ENCODE measurements at places on chromosomes 6 and 20. TPM values are rescaled to one million over a fixed set of nuclear protein-coding genes. Genes with fewer than 3 reads are reported as not detected.

Gene ZNF391
- total RNA-seq: 1.1 TPM

Gene NKX2-4
- total RNA-seq: not detected

Gene SNX21
- total RNA-seq: 3.0 TPM

Gene DEFB118
- not detected for total RNA-seq

Gene PROKR2
- not detected for total RNA-seq

Gene CLVS2
- total RNA-seq: 0.05 TPM

Gene HCRTR2
- total RNA-seq: 0.09 TPM

Gene PTCRA
- 145 TPM for total RNA-seq

Gene ULBP3
- total RNA-seq: 1.1 TPM

Gene CBFA2T2
- 6.4 TPM for total RNA-seq

Gene KIAA0408
- total RNA-seq: 0.52 TPM

Gene MUCL3
- 0.05 TPM for total RNA-seq

Gene RIMS1
- 0.14 TPM for total RNA-seq

Gene SNAP91
- total RNA-seq: 0.66 TPM

Gene OR2B6
- total RNA-seq: 0.19 TPM

DNA sequence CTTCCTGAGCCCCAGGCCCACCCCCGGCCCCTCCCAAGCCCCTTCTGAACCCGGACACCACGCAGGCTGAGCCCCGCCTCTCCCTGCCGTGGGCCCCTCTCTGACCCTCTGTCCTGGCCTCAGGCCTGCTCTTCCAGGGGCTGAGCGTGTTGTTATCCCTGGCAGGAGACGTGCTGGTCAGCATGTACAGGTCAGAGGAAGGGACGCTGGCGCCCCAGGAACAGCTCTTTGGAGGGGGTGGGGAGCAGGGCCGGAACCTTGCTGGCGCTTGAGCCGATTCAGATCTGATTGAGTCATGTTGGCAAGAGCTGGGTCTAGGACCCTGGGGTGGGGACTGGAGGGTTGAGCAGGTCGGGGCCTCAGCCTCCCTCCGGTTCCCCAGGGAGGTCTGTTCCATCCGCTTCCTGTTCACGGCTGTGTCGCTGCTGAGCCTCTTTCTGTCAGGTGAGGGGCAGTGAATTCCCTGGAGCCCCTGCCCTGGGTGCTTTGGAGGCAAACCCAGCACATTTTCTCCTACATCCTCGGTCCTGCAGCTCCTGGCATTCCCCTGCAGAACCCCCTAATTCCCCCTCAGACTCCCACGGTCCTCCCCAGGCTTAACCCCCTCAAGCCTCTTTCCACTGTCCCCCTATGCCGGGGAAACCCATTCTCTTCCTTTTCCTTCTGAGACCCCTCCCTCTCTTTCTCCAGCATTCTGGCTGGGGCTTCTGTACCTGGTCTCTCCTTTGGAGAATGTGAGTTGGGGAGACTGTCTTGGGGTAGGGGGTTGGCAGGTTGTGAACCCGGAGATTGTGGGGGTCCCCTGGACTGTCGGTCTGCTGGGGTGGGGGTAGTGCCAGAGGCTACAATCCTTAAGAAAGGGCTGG, 2.0 kb downstream of the SPAG4 start:
- H3K27ac ChIP-seq: no peak overlapping the region
- H3K4me1 ChIP-seq: peaks cover 25% of the 10 kb centered on the region
- H3K27me3 ChIP-seq: peaks cover 41% of the 10 kb centered on the region
- H3K36me3 ChIP-seq: peaks cover 11% of the 10 kb centered on the region

GRCh38 chr6:37074053-37074827, 68.8 kb downstream of the FGD2 start:
- no peak overlapping the region for H3K4me3 ChIP-seq
- no peaks in the 10 kb centered on the region for H3K4me1 ChIP-seq
- DNase-seq: no peak
- H3K36me3 ChIP-seq: no peaks in the 10 kb centered on the region
- no peak overlapping the region for H3K27ac ChIP-seq
- H3K27me3 ChIP-seq: no peaks in the 10 kb centered on the region

DNA sequence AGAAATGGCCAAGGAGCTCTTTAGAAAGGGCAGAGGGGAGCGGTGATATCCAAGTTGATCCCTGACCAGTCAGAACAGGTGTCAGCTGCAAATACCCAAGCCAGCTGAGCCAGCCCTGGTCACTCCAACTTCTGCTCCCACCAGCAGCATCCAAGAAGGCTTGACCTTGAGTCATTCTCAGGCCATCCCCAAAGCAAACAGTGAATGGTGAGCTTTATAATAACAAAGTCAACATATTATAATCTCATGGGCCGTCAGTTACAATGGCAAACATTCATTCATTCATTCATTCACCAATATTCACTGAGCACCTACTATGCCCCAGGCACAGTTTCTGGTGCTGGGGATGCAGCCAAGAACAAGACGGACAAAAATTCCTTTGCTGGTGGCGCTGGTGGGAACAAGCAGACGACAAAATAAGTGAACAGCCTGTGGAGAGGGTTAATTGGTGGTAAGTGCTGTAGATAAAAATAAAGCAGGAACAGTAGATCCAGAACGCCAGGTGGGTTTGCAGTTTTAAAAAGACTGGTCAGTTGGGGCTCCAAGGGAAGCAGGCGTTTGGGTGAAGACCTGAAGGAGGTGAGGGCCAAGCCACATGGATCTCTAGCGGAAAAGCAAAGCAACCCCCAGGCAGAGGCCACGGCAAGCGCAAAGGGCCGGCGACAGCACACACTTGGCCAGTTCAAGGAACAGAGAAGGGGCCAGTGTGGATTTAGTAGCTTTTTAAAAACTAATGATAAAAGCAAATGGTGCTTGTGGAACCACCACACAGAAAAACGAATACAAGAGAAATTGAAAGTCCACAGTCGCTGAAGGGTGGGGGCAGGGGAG, 131.8 kb upstream of the PTPN1 start:
- no peaks in the 10 kb centered on the region for H3K27me3 ChIP-seq
- no peak overlapping the region for H3K4me3 ChIP-seq
- H3K36me3 ChIP-seq: no peaks in the 10 kb centered on the region
- DNase-seq: no peak
- peaks cover 23% of the 10 kb centered on the region for H3K4me1 ChIP-seq

DNA sequence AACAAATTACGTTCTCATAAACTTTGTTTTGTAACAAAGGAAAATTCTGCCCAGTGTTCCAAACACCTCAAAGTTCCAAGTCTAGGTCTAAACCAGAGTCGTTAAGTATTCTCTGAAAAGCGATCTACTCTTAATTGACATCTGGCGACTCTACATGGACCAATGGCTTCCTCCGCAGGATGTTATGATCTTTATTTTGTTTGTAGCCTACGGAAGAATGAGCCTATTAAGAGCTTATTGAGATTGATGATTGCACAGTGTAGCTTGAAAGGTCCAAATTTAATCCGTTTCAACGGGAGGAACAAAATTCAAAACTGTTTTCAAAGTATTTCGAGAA, 61.1 kb downstream of the FAM217A start:
- peaks cover 11% of the 10 kb centered on the region for H3K36me3 ChIP-seq
- H3K4me1 ChIP-seq: peaks cover 14% of the 10 kb centered on the region
- H3K27me3 ChIP-seq: no peaks in the 10 kb centered on the region
- peak overlapping the region; percentile 75 for H3K4me3 ChIP-seq

- H3K4me3 ChIP-seq: no peak overlapping the region
- no peak overlapping the region for H3K27ac ChIP-seq
- no peaks in the 10 kb centered on the region for H3K36me3 ChIP-seq
Observed at GRCh38 chr6:11702089-11702488, 76.5 kb downstream of the ADTRP start.

DNA sequence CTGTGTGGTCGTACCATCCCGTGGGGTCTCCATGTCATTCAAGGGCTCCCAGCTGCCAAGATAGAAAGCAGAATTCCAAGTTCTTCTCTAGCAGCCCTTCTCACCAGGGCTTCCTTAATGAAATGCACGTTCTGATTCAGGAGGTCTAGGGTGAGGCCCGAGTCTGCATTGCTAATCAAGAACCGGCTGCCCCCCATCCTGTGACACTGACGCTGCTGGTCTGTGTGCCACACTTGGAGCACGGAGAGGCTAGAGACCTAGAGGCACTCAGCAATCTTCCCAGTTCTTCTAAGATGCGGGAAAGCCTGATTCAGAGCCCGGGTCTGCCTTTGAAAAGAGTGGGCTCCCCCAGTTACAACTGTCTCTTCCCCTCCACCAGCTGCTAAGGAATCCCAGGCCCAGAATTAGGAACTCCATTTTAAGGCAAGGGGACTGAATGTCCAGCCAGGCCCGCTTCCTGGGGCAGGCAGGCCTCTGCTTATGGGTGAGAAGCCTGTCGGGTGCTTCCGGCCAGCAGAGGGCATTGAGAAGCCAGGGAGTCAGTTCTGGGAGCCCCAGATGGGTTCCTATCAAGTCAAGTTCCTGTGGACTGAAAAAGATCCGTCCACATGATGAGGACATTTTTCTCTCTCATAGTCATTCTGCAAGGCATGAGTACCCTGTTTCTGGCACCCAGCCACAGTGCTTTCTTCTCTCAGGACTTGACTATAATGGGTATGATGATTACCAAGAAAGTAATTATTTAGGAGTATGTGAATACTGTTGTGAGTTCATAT, 69.8 kb upstream of the RIN2 start:
- no peaks in the 10 kb centered on the region for H3K27me3 ChIP-seq
- H3K36me3 ChIP-seq: no peaks in the 10 kb centered on the region
- H3K4me3 ChIP-seq: no peak overlapping the region

DNA sequence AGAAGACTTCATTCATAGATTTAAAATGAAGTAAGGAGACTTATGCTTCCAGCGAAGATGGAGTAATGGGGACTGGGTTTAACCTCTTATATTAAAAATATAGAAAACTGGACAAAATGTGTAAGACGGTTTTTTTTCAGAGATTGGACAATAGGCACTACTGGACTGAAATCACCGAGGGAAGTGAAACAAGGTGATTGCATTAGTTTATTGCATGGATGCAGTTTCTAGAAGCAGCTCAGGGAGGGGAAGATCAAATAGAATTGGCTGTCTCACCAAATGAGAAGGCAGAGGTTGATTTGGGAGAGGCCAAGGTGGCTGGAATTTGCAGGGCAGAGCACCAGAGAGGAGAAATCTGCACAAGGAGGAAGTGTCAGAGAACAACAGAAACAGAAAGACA, 162.6 kb downstream of the DNAH8 start:
- no peaks in the 10 kb centered on the region for H3K27me3 ChIP-seq
- H3K4me3 ChIP-seq: no peak overlapping the region
- DNase-seq: no peak
- no peaks in the 10 kb centered on the region for H3K36me3 ChIP-seq
- H3K4me1 ChIP-seq: peaks cover 23% of the 10 kb centered on the region
- no peak overlapping the region for H3K27ac ChIP-seq

DNA sequence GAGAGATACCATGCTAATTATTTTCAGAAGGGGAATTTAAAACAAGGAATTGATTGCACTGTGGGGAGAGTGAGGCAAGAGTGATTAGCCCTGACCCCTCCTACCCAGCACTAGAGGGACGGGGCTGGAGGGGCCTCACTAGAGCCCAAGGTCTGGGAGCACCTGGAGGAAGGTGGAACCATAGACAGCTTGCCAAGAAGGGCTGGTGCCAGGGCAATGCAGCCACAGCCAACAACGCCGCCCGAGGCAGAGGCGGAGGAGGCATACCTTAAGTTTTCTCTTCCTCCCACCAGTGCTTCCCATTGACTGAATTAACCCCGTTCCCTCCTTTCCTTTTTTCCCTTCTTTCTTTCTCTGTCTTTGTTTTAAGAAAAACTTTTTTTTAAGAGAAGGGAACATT, 40.0 kb downstream of the IYD start:
- no peaks in the 10 kb centered on the region for H3K4me1 ChIP-seq
- no peaks in the 10 kb centered on the region for H3K36me3 ChIP-seq
- DNase-seq: no peak
- H3K27me3 ChIP-seq: peaks cover 30% of the 10 kb centered on the region

DNA sequence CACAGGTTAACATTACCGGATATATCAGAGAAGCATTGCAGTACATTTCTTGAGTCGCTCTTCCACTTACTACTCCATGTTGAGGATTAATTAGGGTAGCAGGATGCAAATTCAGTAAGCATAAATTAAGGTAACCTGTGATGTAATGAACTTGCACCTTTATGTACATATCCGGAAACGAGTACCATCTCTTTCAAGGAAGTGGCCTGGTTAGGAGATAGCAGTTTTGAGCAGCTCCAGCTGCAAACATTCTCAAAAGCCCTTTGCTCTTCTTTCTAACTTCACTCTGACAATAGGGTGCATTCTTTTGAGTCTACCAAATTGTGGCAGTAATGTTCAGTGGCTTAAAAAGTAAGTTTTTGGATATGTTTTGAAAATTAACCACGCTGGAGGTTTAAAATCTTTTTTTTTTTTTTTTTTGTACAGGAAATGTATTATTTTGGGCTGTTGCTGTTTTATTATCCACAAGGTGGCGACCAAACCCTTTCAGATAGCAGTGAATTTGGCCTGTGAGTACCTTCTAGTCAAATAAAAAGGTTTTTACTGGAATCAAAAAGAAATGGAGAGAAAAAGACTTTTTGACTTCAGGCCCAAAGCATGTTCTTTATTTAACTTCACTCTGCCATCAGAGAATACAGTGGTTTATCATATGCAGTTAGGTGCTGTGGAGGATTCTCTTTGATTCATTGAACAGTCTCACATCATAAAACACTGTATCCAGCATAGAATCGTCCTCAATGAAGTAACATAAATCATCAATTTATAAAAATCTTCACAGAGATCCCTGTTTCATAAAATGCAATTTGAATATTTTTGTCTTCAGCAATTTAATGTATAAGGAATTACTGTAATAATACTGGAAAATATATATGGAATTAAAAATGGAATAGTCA, 8.9 kb downstream of the FAM217B start:
- peak; percentile 36 for DNase-seq
- H3K36me3 ChIP-seq: peaks cover 11% of the 10 kb centered on the region
- H3K27me3 ChIP-seq: no peaks in the 10 kb centered on the region
- no peaks in the 10 kb centered on the region for H3K4me1 ChIP-seq
- H3K4me3 ChIP-seq: peak overlapping the region; percentile 12

DNA sequence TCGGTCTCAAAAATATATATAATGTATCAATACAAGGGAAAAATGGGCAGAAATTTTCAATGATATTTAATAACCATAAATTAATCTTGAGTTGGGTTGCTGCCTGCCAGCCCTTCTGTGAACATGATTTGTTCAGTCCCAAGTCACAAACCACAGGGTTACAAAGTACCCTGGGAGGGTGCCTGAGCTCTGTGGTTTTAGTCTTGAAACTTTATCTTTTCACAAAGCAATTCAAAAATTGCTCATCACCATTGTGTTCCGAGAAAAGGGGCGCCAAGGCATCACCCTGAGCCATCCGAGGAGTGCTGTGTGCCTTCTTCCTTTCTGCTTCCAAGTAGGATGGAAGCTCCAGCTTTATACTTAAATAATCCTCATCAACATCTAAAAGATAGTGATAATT, 141.6 kb upstream of the AKAP12 start:
- H3K4me1 ChIP-seq: no peaks in the 10 kb centered on the region
- no peaks in the 10 kb centered on the region for H3K27me3 ChIP-seq
- H3K27ac ChIP-seq: no peak overlapping the region
- H3K4me3 ChIP-seq: no peak overlapping the region

- peaks cover 7% of the 10 kb centered on the region for H3K36me3 ChIP-seq
- H3K27me3 ChIP-seq: no peaks in the 10 kb centered on the region
- no peak overlapping the region for H3K4me3 ChIP-seq
- DNase-seq: no peak
- H3K27ac ChIP-seq: no peak overlapping the region
Observed at GRCh38 chr6:34650823-34651222, 45.7 kb downstream of the ILRUN start.
